ENCODE measurements at places on chromosomes 2 and 18.
A peak's percentile ranks its signal among the peaks of the same experiment; 100 is the strongest.

DNA sequence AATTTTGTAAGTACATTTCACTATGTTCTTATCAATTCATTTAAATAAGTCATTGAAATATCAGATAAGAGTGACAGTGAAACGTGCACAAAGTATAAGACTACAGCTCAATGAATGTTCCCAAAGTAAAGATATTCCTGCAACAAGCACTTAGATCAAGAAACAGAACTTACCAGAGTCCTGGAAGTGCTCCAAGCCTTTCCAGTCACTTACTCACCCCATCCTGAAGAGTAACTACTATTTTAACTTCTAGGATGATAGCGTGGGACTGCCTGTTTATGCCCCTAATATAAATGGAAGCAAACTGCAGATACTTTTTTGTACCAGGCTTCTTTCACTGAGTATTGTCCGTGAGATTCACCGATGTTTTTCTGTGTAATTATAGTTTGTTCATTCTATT is 768.9 kb downstream of the SLC4A3 start:
- DNase-seq = no peak

- DNase-seq = no peak
Measured at GRCh38 chr2:217972490-217972889, 30.3 kb downstream of the TNS1 start.

- no peak for DNase-seq
Measured at GRCh38 chr18:44590956-44591670, 89.6 kb upstream of the SETBP1 start.

DNA sequence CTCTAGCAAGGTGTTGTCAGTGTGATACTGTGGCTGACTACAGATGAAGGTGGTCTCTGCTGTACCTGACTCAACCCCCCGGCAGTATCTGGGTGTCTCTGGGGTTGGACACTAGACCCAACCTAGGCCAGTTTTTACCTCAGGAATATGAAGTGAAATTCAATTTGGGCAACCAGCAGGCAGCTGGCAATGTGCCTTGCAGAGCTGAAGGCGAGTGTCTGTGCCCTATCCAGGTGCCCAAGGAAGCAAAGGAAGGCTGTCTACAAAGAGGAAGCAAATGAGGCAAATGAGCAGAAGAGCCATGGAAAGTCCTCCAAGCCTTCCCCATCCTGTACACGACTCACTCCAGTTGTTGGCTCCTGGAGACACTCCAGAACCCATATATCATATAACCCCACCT is 264.6 kb upstream of the AGAP1 start:
- peak; percentile 9 for DNase-seq

DNA sequence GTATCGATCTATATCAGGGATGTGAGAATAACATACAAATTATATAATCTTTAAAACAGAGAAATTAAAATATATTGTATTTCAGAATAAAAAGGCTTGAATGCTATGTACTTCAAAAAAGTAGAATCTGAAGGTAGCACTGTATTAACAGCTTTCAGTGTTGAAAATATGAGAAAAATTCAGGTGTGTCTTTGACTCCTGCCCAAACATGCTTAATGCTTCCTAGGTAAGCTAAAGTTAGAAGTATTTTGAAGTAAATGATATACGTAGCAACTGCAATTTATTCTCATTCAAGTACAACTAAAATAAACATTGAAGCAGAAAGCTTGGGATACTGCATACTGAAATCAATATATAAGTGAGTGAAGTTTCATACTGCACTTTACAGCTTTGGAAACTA is 1082.0 kb upstream of the ACVR2A start:
- no peak for DNase-seq

- no peak for DNase-seq
Measured at GRCh38 chr2:50594233-50594632, 437.7 kb downstream of the NRXN1 start.

- no peak for DNase-seq
Measured at GRCh38 chr18:28050545-28050944, 126.4 kb downstream of the CDH2 start.

DNA sequence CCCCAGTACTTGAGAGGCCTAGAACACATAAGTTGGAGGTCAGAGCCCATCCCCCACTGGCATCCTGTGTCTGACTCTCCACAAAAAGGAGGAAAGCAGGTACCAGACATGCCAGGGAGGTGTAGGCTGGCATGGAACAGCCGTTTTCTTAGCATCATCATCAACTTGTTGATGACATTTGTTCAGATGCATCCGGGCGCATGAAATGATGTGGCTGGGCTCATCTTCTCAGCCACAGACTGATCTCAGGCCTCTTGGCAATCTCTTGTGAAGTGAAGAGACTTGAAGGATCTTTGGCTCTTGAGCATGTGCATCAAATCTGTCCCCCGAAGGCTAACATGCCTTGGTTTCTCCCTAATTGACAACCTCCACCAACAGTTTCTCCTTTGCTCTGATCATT is 243.3 kb downstream of the TSN start:
- DNase-seq = no peak

DNA sequence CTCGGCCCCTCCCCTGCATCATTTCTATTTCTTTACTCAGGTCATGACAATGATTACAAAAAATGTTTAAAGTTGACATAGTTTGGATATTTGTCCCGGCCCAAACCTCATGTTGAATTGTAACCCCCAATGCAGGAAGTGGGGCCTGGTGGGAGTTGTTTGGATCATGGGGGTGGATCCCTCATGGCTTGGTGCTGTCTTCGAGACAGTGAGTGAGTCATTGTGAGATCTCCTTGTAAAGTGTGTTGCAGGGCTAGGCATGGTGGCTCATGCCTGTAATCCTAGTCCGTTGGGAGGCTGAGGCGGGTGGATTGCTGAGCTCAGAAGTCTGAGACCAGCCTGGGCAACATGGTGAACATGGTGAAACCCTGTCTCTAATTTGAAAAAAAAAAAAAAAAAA is 9.2 kb upstream of the MAP4K4 start:
- no peak for DNase-seq

- peak; percentile 79 for DNase-seq
Measured at GRCh38 chr2:64644458-64645382, 9.0 kb downstream of the SERTAD2 start.

GRCh38 chr2:100520224-100520623 is 42.6 kb upstream of the PDCL3 start:
- peak; percentile 6 for DNase-seq

GRCh38 chr2:75609937-75610508 is 36.6 kb upstream of the MRPL19 start:
- no peak for DNase-seq

Measured in kidney tubule cell (primary cell).